ENCODE measurements at places on chromosomes 12 and 14.
A peak's percentile ranks its signal among the peaks of the same experiment; 100 is the strongest.

DNA sequence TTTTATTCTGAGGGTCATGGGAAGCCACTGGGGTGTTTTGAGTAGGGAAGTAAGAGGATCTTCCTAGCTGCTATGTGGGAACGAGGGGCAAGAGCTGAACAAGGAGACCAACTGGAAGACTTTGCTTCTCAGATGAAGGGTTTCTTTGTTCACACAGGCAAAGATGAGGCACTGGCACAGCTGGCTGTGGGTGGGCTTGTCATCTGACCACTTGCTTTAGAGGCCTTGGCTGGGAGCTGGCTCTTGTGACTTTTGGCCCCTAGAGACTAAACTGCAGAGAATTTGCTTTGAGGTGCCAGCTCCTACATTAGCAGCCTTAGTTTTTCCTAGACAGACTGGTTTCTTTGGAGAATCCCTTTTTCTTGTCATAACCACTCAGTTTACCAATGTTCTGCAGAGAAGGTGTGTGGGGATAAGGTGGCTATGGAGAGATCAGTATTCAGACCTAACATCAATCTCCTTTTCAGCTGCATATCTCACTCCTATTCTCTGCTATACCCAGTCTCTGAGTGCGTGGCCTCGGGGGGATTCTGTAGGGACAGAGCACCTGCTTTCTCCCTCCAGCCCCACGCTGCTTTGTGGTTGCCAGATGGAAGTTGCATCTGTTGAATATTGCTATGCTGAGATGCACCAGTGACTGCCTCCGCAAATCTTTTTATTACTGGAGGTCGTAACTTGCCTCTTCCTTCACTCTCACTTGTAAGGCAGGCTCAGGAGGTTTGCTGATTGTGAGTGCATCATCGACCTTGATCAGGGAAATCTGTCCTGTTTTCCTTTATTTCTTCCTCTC lies 12.7 kb downstream of the PPP2R5C start:
- DNase-seq: no peak

GRCh38 chr14:30874120-30874998 lies at the start of gene COCH:
Gene COCH (plus strand): TSS chr14:30874559. CDS start chr14:30874939, 380 bp downstream.
- peak; percentile 7 for DNase-seq

- DNase-seq: no peak
Observed at GRCh38 chr14:23577710-23578392, 739 bp downstream of the JPH4 start.

- DNase-seq: no peak
Observed at GRCh38 chr12:115149279-115149678, 465.3 kb upstream of the TBX3 start.
